Activated CD4-positive, alpha-beta T cell treated with anti-CD3 and anti-CD28 coated beads, Interleukin-2, Interleukin-4, amounts not matched to agents 100 ng/mL and 50 ng/mL, durations not matched to agents 16 hours and 8 hours (primary cell): ENCODE measurements at places on chromosomes 1 and 21.

DNA sequence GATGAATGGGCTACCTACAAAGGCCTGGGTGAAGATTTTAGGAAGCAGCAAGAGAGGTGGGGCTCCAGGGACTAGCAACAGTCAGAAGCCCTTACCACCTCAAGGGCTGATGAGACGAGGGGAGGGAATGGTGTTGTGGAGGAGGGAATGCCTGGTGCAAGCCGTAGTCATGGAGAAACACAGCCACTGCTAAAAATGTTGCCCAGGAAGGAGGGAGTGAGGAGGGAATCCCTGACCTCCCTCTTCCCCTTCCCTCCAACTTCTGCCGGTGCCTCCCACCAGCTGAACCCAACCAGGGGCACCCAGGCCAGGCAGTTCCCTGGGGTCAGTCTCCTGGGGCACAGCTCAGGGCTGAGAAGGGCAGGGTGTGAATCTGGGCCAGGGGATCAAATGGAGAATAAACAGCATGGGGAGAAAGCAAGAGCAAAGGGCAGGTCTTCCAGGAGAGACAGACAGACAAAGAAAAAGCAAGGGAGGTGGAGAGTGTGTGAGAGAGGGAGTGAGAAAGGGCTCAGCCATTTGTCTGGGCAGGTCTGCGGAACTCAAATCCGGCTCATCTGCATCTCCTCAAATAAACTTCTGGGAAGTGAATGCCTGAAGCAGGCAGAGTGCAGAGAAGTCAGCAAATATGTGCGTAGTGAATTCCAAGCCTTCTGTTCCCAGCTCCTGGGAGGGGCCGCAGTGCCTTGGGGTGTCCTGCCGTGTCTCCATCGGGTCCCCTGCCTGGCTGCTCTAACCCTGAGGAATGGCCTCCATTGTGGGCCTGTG, 27.1 kb upstream of the POU3F1 start:
- DNase-seq: no peak

GRCh38 chr1:229922249-229922648, 144.8 kb upstream of the GALNT2 start:
- DNase-seq: no peak

GRCh38 chr1:20216574-20216973, 30.3 kb upstream of the PLA2G2C start:
- DNase-seq: peak; percentile 47

- no peak for DNase-seq
Observed at GRCh38 chr1:34532113-34532512, 222.7 kb upstream of the GJB5 start.

DNA sequence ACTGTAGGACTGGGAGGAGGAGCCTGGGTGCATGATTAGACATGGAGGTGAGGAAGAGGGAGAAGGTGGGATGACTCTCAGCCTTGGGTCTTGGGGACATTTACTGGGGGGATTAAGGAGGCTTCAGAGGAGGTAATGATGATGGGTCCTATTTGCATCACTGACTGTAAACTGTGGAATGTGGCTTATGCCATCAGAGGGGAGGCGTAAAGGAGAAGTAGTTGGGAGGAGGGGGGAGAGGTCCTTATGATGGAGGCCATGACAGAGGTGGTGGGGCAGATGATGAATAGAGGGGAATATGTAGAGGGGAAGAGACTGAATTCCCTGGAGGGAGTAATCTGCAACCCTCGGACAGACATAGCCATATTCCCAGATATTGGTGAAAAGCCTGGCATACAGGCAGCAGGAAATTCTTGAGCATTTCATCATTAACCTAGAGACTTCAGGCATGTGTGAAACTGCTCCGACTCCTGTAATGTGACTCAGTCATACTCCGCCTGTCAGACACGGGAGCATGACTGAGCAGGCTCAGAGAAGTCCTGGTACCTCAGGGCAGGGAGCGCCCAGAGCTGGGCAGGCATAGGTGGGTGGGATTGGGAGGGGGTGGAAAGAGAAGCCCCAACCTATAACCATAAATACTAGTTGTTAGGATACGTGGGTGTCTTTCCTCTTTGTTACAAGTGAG, 8.0 kb upstream of the LCE5A start:
- no peak for DNase-seq

DNA sequence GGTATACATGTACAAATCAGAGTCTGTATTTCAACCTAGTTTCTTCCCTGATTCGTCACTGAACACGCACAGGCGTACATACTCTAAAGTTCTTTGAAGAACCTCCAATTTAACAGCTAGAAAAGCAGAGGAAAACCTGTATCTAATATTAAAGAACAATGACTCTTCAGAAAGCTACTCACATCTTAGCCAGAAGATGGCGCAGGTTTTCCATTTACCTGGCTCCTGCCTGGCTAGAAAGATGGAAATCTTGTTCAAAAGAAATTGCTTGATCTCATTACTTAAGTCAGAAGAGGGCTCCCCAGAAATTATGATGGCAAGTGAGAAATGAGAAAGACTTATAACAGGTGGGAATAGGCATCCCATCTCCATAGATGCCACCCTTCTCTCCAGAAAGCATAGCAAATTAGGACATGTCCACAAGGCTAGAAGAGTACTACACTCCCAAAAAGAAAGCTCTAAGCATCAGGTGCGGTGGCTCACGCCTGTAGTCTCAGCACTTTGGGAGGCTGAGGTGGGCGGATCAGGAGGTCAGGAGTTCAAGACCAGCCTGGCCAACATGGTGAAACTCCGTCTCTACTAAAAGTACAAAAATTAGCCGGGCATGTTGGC, 19.0 kb upstream of the L1TD1 start:
- peak; percentile 33 for DNase-seq

- no peak for DNase-seq
Observed at GRCh38 chr1:39969531-39970270, 14.8 kb downstream of the MFSD2A start.

DNA sequence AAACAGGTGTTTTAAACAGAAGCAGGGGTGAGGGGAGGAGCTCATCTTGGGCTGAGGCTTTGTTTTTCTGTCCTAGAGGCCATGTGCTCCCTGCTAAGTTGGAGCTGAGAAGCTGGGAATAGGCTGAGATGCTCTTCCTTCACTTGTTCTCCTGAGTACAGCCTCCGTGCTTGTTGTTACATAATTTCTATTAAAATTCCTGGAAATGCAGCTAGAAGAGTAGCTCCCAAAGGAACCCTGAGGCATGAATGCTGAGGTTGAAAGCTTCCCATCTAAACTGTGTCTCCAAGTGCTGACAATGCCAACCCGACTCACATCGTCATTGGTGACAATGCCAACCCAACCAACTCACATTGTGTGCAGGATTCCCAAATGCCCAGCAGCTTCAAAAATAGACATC, 12.6 kb upstream of the ITPKB start:
- no peak for DNase-seq

DNA sequence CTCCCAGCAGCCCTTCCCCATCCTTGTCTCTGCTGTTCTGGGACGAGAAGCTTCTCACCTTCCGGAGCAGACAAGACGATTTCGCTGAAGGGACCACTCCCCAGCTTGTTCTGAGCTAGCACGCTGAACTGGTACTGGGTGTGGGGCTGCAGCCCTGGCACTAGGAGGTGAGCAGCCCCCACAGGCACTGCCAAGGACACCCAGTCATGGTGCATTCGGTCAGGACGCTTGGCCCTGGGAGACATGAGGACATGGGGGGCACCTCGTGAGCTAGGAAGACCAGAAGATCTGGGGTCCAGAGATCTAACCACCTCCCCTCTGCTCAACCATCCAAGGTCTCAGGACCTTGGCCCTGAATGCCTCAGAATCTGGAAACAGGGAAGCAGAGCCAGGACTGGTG, 5.3 kb upstream of the TAGLN2 start:
- no peak for DNase-seq

- peak; percentile 32 for DNase-seq
Observed at GRCh38 chr1:112706505-112707220, at the start of gene RHOC. TSS of gene RHOC (minus strand) at chr1:112707127. CDS start at chr1:112703799, 3,328 bp downstream.

GRCh38 chr1:26405281-26405915, 5.2 kb upstream of the LIN28A start:
- no peak for DNase-seq

- no peak for DNase-seq
Observed at GRCh38 chr1:226373376-226373775, 34.5 kb downstream of the PARP1 start.

GRCh38 chr1:31383967-31384366, 11.1 kb upstream of the FABP3 start:
- DNase-seq: no peak

- DNase-seq: no peak
Observed at GRCh38 chr1:35888255-35888654, 5.2 kb downstream of the AGO1 start.

- peak; percentile 9 for DNase-seq
Observed at GRCh38 chr1:41282679-41283317, 40.7 kb upstream of the SCMH1 start.

DNA sequence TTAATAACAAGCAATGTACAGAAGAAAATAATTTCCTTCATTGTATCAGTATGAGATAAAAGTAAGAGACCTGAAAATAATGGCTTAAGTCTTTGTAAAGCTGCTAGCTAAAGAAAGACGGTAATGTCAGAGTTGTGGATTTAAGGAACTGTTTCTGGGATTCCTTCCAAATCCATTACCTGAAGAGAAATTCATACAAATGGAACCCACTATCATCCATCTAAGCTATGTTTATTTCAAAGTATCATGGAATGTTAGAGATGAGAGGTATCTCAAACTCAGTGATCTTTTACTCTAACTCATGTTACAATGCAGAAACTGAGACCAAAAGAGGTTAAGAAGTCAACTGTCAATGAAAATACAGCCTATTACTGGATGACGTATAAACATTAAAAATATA, 197.7 kb downstream of the DENND1B start:
- no peak for DNase-seq

- DNase-seq: no peak
Observed at GRCh38 chr1:63679076-63679475, 85.9 kb downstream of the PGM1 start.

DNA sequence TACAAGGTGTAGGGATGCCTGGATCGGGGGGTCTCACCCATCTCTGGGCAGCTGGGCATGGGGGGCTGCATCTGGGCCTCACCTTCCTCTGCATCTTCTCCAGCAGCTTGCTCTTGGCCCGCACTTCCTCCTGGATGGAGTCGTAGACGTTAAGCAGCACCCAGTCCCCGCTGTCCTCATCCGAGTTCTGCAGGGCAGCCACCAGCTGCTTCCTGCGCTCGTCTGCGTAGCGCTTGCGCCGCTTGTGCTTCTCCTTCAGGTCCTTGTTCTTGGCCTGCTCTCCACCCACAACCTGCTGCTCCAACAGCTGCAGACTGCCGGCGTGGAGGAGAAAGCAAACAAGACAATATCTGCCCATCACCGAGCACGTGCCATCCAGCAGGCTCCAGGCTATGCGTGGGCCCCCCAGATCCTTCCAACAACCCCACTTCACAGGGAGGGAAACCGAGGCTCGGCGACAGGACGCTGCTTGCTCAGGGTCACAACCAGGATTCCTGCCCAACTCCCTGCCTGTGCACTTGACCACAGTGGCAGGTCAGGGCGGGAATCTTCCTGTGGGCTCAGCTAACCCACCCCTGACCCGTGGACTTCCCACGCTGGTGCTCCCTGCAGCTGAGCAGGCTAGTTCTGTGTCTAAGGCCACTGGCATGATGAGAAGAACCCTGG, 21.5 kb upstream of the DDOST start:
- DNase-seq: no peak

DNA sequence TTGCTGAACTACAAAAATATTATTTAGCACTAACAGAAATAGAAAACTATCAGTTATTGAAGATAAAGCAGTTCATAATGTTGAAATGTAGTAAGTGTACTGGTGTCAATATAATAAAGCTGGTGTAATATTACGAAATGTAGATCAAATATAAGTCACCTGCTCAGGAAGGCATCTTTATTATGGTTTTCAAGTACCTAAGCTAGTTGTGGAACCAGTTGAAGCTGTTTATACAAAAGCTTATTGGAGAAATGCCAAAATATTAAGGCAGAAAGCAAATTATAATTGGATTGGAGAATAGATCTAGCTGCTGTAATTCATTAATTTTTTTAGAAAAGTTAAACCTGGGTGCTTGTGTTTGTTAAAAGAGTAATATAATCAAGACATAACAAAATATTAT, 6.2 kb upstream of the MARK1 start:
- DNase-seq: no peak

DNA sequence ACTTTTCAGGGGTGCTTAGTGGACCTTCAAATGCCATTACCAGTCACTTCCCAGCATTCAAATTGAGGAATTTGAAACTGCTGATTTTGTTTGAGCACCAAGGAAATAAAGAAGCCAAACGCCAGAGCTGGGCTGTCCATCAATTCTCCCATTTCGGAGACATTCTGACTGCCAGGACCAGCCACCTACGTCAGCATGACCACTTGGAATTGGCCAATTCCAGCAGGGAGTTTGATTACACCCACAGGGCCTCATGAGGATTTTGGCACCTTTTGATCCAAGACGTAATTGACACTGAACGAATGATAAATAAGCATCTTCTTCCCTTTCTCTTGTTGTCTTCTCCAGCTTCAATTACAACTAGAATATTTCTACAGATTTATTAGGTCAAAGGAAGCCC, 40.2 kb downstream of the GREM2 start:
- no peak for DNase-seq

DNA sequence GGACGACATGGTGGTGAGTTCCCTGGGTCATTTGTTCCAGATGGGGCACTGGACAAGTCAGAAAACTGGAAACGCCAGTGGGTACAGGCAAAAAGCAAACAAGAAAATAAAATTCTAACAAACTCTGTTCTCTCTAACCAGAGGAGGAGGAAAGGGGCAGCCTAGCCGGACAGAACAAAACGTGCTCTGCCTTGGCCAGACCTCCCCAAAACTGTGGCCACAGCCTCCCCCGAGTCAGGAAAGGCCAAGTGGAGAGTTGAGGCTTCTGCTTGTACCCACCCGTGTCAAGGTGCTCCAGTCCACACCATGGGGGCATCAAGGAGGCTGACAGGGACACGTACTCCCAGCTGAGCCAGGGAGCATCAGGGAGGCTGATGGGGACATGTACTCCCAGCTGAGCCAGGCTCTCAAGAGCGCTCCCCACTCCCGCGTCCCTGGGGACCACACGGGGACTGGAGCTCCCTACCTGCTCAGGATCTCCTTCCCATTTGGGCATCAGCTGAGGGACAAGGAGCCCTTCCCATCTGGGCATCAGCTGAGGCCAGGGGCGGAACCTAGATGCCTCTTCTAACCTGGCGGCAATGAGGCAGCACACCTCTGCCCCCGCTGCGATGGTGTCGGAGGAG, 154.8 kb upstream of the COL6A1 start:
- DNase-seq: no peak

- no peak for DNase-seq
Observed at GRCh38 chr1:60461925-60462595, 388.5 kb upstream of the C1orf87 start.
